Sigmoid colon (tissue), 7 donors: ENCODE measurements at places on chromosomes 1 and 21. TPM values are rescaled to one million over a fixed set of nuclear protein-coding genes. Genes with fewer than 3 reads are reported as not detected.

LRRN2 gene
- polyA plus RNA-seq = 3.6 TPM

RORC gene
- polyA plus RNA-seq = 18.0 TPM

CLCA4 gene
- polyA plus RNA-seq = 168 TPM

PLCH2 gene
- polyA plus RNA-seq = 0.60 TPM

MAP3K21 gene
- polyA plus RNA-seq = 4.8 TPM

UBE2U gene
- polyA plus RNA-seq = not detected

CD1D gene
- polyA plus RNA-seq = 3.2 TPM

SLC1A7 gene
- 0.86 TPM for polyA plus RNA-seq

DMBX1 gene
- polyA plus RNA-seq = not detected

CMPK1 gene
- 250 TPM for polyA plus RNA-seq

OR2T27 gene
- polyA plus RNA-seq = not detected

KIAA0040 gene
- polyA plus RNA-seq = 20.5 TPM

CCDC17 gene
- polyA plus RNA-seq = 2.3 TPM

TLCD4 gene
- polyA plus RNA-seq = 13.6 TPM

IL10 gene
- 2.8 TPM for polyA plus RNA-seq

MYBPH gene
- polyA plus RNA-seq = not detected

RNU1-2 gene
- not detected for polyA plus RNA-seq

KRTAP7-1 gene
- polyA plus RNA-seq = not detected
